Activated naive CD8-positive, alpha-beta T cell treated with anti-CD3 and anti-CD28 coated beads for 36 hours (primary cell): ENCODE measurements at places on chromosomes 6 and 20. TPM values are rescaled to one million over a fixed set of nuclear protein-coding genes. Genes with fewer than 3 reads are reported as not detected.

Gene BPIFB4
- total RNA-seq, result not detected

Gene HLA-C
- 755 TPM for total RNA-seq

Gene DIDO1
- 46.3 TPM for total RNA-seq

Gene VNN1
- not detected for total RNA-seq

Gene CCM2L
- not detected for total RNA-seq

Gene TRIM40
- not detected for total RNA-seq

Gene ZNF165
- 4.3 TPM for total RNA-seq

Gene IL20RA
- total RNA-seq, result not detected

Gene HSF2
- total RNA-seq, result 25.3 TPM

Gene PPP1R11
- 39.8 TPM for total RNA-seq

DNA sequence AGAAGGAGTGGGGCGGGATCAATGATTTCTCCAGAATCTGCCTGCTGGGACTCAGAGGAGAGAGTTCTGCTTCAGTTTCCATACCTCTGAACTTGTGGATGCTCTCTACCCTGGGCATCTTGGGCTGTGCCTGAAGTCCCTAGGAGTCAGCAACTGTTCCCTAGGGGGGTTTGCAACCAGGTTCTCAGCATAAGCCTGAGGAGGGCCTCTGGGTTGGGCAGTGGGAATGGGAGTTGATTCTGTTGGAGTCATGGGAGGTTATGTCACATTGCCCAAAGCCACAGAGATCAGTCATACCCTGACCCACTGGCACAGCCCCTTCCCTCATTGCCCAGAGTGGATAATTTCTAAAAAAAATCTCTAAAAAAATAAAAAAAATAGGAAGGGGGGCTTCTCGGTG lies 47.4 kb downstream of the MOCS1 start:
- no peak for DNase-seq
- H3K36me3 ChIP-seq, result no peaks in the 10 kb centered on the region
- no peaks in the 10 kb centered on the region for H3K4me1 ChIP-seq
- H3K27ac ChIP-seq, result no peak overlapping the region
- H3K4me3 ChIP-seq, result no peak overlapping the region

GRCh38 chr6:10307476-10307875 lies 107.4 kb downstream of the TFAP2A start:
- peaks cover 7% of the 10 kb centered on the region for H3K27me3 ChIP-seq
- H3K4me1 ChIP-seq, result no peaks in the 10 kb centered on the region
- DNase-seq, result no peak
- no peaks in the 10 kb centered on the region for H3K36me3 ChIP-seq
- no peak overlapping the region for H3K4me3 ChIP-seq

- H3K27ac ChIP-seq, result no peak overlapping the region
- H3K4me1 ChIP-seq, result no peaks in the 10 kb centered on the region
- H3K27me3 ChIP-seq, result no peaks in the 10 kb centered on the region
- DNase-seq, result peak; percentile 11
- H3K4me3 ChIP-seq, result no peak overlapping the region
Measured at GRCh38 chr20:13119583-13119982, 101.5 kb upstream of the ISM1 start.

DNA sequence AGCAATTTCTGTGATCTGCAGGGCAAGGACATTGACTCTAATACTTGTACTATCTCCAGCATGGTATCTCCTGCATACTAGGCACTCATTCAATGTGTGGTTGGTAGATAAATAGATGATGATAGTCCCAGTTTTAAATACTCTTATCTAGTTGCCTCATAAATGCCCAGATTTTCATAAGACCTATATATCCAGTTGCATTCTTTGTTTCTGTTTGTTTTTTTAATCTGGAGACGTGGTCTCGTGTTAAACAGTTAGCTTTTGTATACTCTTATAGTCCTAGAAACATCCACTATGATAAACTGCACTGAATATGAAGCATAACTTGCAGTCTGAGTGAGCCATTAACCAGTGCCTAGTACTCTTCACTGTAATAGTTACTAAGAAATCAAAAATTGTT lies 35.5 kb upstream of the SUMO4 start:
- no peak for DNase-seq
- no peak overlapping the region for H3K4me3 ChIP-seq
- H3K27me3 ChIP-seq, result no peaks in the 10 kb centered on the region

- DNase-seq, result no peak
- H3K27ac ChIP-seq, result no peak overlapping the region
Measured at GRCh38 chr20:37375227-37375626, 29.3 kb downstream of the SRC start.

GRCh38 chr20:45469336-45470261 lies at the start of gene WFDC2:
Gene WFDC2 (plus strand): TSS chr20:45469753. CDS start chr20:45469782, 29 bp downstream.
- peak within 1 kb of the TSS; percentile 47 for H3K4me3 ChIP-seq
- no peaks in the 10 kb centered on the region for H3K36me3 ChIP-seq
- no peak for DNase-seq
- H3K27me3 ChIP-seq, result peaks cover 41% of the 10 kb centered on the region
- peaks cover 3% of the 10 kb centered on the region for H3K4me1 ChIP-seq
- no peak within 1 kb of the TSS for H3K27ac ChIP-seq

DNA sequence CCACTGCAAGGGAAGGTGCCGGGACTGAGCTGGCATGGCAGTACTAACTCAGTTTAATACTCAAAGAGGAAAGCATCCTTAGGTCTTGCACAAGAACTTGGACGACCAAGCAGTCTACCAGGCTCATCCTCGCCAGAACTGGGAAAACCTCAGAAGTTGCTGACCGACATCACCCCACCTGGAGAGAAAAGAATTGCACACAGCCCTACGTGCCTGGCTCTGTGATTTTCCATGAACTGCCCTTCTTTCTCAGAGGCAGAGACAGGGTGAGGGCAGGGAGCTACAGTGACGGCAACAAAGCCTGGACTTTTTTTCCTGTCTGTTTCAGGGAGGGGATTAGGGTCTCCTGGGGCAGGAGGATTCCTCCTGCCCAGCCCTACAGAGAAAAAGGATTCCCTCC lies 8.0 kb downstream of the JAG1 start:
- no peak overlapping the region for H3K4me3 ChIP-seq
- H3K36me3 ChIP-seq, result no peaks in the 10 kb centered on the region
- no peak overlapping the region for H3K27ac ChIP-seq

DNA sequence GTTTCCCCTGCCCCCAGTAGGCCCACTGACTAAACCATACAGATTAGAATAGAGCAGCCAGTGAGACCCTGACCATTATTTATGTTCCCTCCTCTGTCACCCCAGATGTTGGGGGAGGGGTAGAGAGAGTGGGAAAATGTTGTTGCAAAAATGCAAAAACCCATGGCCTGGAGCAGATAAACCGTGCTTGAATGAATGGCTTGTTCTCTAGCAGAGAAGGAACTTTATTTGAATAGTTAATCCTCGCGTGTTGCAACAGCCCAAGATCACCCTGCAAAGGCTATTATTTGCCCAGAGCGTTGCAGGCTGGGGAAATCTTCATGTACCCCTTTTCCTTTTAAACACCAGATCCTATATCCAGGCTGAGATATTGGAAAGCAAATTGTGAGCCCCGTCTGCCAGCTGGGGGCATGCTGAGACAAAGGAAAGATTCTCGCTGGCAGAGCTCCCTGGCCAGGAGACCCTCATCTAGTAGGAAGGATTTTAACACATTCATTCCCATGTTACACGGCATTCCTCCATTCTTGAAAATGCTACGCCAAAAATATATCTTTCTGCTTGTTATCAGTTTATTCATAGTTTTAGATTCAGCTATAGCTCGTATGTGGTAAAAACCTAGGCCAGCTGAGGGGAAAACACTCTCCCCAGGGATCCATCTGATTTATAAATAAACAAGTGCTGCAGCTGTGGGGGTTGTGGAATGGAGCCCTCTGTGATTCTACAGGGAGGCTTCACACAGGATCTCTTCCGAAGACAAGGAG lies 53.0 kb downstream of the LINC00237 start:
- no peak overlapping the region for H3K27ac ChIP-seq
- H3K36me3 ChIP-seq, result no peaks in the 10 kb centered on the region
- DNase-seq, result no peak
- H3K4me1 ChIP-seq, result no peaks in the 10 kb centered on the region

GRCh38 chr6:147205690-147206600 lies 1.7 kb downstream of the STXBP5 start:
- peaks cover 9% of the 10 kb centered on the region for H3K36me3 ChIP-seq
- H3K4me3 ChIP-seq, result peak overlapping the region; percentile 84
- peak overlapping the region; percentile 48 for H3K27ac ChIP-seq
- H3K4me1 ChIP-seq, result peaks cover 36% of the 10 kb centered on the region

DNA sequence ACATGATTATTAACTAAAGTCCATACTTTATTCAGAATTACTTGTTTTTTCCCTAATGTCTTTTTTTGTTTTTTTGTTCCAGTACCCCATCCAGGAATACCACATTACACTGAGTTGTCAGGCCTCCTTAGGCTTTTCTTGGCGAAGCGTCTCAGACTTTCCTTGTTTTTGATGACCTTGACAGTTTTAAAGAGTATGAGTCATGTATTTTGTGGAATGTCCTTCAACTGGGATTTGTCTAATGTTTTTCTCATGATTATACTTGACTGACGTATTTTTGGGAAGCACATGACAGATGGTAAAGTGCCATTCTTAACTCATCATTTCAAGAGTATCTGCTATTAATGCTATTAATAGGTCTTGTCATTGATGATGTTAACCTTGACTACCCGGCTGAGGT lies 23.6 kb downstream of the ENPP1 start:
- H3K36me3 ChIP-seq, result no peaks in the 10 kb centered on the region
- H3K4me1 ChIP-seq, result no peaks in the 10 kb centered on the region
- H3K4me3 ChIP-seq, result no peak overlapping the region
- H3K27ac ChIP-seq, result no peak overlapping the region
- no peak for DNase-seq

GRCh38 chr6:97705568-97705967 lies 422.6 kb upstream of the MMS22L start:
- DNase-seq, result no peak
- no peak overlapping the region for H3K4me3 ChIP-seq
- no peaks in the 10 kb centered on the region for H3K4me1 ChIP-seq
- no peak overlapping the region for H3K27ac ChIP-seq
- H3K27me3 ChIP-seq, result no peaks in the 10 kb centered on the region
- H3K36me3 ChIP-seq, result no peaks in the 10 kb centered on the region

GRCh38 chr6:128033156-128033555 lies 132.3 kb upstream of the THEMIS start:
- H3K4me3 ChIP-seq, result no peak overlapping the region
- H3K27ac ChIP-seq, result no peak overlapping the region
- DNase-seq, result no peak
- peaks cover 21% of the 10 kb centered on the region for H3K36me3 ChIP-seq
- peaks cover 74% of the 10 kb centered on the region for H3K4me1 ChIP-seq

- H3K4me1 ChIP-seq, result peaks cover 5% of the 10 kb centered on the region
- DNase-seq, result no peak
- H3K36me3 ChIP-seq, result peaks cover 6% of the 10 kb centered on the region
- H3K27me3 ChIP-seq, result no peaks in the 10 kb centered on the region
- no peak overlapping the region for H3K4me3 ChIP-seq
Measured at GRCh38 chr20:49882171-49882970, 33.0 kb downstream of the SPATA2 start.

DNA sequence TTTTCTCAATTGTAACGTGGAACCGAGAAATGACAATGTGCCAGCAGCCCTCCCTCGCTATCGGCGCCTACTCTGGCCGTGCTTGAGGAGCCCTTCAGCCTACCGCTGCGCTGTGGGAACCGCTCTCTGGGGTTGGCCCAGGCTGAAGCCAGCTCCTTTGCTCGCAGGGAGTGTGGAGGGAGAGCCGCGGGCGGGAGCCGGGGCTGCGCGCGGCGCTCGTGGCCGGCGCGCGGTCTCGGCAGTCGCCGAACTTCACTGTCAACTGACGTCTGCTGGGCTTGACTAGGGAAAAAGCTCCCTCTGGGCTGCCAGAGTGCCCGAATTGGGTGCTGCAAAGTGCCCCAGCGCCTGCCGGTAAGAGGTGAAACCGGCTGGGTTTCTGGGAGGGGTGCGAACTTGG lies 29.7 kb upstream of the GCNT2 start:
- H3K4me3 ChIP-seq, result no peak overlapping the region
- no peak overlapping the region for H3K27ac ChIP-seq
- H3K4me1 ChIP-seq, result peaks cover 3% of the 10 kb centered on the region

DNA sequence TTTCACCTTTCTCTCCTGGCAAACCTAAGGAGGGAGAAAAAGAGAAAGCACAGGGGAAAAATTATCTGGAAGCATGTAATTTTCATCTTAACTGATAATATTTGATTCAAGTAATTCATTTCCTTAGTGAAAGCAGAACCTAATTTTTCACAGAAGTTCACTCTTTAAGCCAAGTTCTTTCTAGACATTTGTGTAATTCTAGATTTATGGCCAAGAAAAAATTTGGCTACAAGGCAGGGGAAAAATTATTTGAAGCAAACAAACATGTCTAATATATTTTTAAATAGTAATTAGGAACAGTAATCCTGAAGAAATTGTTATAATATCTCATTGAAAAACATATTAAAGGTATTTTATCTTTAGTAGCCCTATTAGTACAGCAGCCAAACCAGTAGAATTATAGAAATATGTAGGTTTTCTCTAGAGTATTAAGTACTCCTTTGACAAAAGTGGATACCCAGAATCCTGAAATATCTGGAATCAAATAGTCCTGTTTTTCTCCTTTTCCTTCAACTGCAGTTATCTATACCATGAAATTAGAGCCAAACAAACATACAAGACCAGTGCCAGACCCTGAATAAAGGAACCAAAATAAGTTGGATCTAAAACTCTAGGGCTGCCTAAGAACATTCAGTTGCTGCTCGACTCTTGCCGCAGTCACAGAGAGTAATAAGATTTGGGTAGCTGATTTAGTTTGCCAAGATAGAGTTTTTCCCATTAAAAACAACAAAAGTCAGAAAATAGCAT lies 116.5 kb downstream of the COL12A1 start:
- no peak for DNase-seq
- no peak overlapping the region for H3K4me3 ChIP-seq

DNA sequence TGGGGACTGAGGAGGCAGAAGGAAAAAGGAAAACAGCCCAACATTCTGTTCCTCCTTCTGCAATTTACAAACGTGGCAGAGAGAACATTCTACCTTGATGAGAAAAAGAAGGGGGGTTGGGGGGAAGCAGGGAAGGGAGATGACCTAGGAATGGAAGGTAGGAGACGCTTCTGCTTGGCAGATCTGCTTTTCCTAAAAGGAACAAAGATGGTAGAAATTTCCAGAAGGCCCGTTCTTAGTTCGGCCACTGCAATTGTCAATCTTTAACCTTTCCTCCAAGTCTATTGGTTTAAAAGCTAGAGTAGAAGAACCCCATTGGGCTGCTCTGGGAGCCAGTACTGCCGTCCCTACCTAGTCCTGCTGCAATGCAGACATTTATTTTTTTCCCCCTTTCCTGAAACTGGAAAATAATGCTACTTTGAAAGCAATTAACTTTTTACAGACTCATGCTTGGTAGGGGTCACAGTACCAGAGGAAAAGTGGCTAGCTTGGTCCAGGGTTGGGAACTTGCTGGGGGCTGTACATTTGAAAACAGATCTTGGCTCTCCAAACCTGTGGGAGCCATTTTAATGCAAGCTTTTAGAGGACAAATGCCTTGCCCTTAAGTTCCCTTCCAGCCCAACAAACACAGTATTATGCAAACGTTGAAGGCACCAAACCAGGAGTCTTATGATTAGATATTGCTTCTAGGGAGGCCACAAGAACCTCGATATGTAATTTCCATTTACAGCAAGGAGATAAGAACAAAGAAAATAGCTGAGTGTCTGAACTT lies 2.6 kb downstream of the ZMYND8 start:
- H3K27ac ChIP-seq, result peak overlapping the region; percentile 97
- H3K4me3 ChIP-seq, result peak overlapping the region; percentile 95
- H3K4me1 ChIP-seq, result peaks cover 28% of the 10 kb centered on the region
- DNase-seq, result no peak
- peaks cover 22% of the 10 kb centered on the region for H3K36me3 ChIP-seq

GRCh38 chr6:72022830-72023229 lies 136.5 kb downstream of the RIMS1 start:
- H3K4me1 ChIP-seq, result no peaks in the 10 kb centered on the region
- H3K27ac ChIP-seq, result no peak overlapping the region
- DNase-seq, result no peak
- no peaks in the 10 kb centered on the region for H3K36me3 ChIP-seq
- no peaks in the 10 kb centered on the region for H3K27me3 ChIP-seq
